ENCODE measurements at places on chromosomes 16 and 17.

- no peak for DNase-seq
These were observed 590.3 kb upstream of the GOT2 start for GRCh38 chr16:59324462-59324861.

DNA sequence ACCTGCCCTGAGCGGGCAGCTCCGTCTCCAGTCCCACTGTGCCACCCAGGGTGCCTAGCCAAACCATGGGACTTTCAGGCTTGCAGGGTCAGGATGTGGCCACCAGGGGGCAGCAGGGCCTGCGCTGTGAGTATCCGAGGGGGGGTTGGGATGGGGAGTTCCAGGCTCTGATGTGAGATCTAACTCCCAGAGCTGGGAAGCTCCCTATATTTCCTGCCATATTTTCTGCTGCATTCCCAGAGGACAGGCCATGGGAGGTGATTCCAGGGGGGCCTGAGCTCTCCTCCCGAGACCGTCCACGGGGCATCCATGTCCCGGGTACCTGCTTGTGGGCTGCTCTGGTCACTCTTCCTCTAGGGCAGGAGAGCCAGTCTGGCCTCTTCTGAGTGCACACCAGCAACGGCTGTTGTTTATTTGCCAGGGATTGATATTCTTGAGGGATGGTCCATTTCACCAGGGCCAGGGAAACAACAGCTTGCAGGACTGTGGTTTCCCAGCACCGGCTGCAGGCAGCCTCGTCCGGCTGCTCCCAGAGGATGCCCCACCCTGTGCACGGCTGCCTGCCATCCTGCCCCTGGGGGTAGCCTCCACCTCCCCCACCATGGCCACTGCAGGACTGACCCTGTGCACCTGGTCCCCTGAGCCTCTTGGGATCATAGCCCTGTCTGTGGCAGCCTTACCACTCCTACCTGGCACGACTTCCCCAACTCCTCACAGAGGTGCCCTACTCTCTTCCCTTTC is 1.2 kb downstream of the GPR142 start:
- DNase-seq: peak; percentile 68

DNA sequence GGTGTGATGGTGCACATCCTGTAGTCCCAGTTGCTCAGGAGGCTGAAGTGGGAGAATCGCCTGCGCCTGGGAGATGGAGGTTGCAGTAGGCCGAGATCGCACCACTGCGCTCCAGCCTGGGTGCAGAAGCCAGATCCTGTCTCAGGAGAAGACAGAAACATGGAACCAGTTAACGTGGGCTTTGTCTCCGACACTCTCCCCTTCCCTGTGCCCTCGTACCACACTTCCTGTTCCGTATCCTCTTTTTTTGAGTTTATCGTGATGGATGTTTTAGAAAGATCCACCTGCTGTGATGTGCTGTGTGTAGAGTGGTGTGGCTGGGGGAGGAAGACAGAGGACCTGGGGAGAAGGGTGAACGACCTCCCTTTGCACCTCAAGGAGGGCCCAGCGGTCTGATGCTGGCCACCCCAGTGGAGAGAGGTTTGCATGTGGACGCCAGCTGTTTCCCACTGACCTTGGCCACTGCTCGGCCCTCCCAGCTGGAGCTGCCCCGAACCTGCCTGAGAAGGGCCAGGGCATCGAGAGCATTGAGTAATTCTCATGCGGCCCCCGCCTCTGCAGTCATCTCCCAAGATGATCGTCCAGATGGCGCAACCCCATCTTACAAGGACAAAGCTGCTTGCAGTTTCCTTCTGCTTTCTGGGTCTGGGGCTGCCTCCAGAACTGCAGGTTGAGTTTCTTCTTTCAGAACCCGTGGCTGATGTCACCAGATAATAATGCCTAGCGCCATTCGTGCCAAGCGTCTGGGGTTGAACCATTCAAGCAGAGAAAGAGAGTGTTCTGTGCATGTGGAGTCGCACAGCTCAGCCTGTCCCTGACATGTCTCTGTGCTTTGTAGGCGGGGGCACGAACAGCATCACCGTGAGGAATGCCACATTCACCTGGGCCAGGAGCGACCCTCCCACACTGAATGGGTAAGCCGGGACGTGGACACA is 126.3 kb downstream of the ABCC1 start:
- peak; percentile 16 for DNase-seq

GRCh38 chr17:61966191-61966590 is 38.4 kb upstream of the INTS2 start:
- no peak for DNase-seq

DNA sequence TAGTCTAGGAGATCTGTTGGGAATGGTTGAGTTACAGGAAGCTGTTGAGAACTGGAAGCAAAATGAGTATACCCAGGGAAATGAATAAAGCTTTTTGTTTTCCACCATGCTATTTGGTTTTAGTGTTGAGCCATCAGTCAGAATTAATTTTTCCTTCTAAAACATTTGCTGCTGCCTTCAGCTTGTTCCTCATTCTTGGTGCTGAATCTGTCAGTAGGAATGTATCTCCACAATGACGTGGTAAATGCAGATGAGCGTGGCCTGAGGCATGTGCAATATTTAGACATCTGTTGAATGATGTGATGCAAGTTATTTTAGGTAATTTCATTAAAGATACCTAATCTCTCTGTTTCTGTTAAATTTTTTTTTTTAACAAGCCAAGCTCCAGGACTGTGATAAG is 10.9 kb downstream of the HAPSTR1 start:
- DNase-seq: no peak

DNA sequence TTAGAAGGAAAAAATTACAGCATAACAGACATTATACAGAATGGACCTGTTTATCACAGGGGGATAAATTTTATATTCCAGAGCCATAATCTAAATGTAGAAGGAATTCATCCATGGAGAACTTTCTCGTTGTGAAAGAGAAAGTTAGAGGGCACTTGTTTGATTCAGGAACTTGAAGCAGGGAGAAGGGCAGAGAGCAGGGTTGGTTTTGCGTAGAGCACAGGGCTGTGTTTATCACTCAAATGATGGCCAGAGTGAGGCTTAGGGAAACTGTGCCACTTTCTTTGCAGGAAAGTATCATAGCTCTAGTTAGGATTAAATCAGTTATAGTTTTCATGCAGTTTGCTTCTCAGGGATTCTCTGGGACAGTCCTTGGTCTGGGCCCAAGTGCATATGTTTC is 29.1 kb upstream of the MED13 start:
- DNase-seq: no peak

GRCh38 chr17:10767232-10767631 is 36.7 kb downstream of the TMEM238L start:
- no peak for DNase-seq

DNA sequence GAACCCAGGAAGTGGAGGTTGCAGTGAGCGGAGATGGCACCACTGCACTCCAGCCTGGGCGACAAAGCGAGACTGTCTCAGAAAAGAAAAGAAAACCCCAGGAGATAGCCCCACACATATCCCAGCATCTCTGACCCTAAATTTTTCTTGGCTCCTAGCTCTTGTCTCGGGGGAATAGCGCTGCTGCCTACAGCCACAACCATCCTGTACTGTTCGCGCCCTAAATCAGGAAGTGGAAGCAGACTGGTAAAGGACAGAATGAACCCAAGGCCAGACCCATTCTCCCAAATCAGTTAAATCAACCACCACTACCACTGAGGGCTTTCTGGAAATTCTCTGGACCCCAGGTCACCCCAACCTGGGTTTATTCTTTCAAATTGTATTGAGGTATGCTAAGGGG is 1.7 kb downstream of the CTDNEP1 start:
- DNase-seq: no peak

- DNase-seq: no peak
These were observed 58.5 kb downstream of the TBC1D16 start for GRCh38 chr17:79977161-79977631.

GRCh38 chr17:73683771-73684170 is 39.5 kb upstream of the SDK2 start:
- no peak for DNase-seq

- DNase-seq: no peak
These were observed 4.7 kb downstream of the ZACN start for GRCh38 chr17:76083536-76084182.

DNA sequence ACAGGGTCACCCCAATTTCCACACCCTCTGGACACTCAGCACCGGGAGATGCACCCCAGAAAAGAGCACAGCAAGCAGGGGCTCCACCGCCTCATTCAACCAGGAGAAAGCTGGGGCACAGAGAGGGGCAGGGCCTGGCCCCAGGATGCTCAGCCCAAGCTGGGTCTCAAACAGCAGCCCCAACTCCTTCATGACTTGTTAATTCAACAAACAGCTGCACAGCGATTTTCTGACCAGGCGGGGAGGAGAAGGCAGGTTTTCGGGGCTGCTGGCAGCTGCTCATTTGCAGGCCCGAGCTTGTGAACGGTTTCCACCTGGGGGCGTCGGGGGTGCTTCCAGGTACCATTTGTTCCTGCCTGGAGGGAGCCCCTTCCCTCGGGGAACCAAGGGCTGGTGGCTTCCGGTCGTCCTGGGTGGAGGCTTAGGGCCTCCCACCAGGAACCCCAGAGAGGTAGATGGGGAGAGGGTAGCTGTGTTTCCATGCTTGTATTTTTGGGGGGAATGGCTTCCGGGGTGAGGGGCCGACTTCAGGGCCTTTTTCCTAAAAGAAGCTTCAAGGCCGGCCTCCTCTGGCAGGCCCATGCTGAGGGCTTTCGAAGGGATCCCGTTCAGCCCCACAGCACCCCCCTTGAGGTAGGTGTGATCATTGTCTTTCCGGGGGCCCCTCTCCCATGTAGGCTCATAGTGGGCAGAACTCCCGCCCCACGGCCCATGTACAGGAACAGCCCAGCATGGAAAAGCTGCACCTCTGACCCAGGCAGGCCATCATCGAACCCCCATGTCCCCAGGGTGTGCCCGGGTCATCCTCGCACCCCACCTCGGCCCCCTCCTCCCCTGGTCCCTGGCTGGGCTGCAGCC is 191.6 kb upstream of the GSE1 start:
- DNase-seq: no peak

GRCh38 chr16:74888888-74889287 is 96.0 kb downstream of the WDR59 start:
- DNase-seq: no peak

- no peak for DNase-seq
These were observed 805.6 kb upstream of the EEF2KMT start for GRCh38 chr16:5903153-5903552.

- no peak for DNase-seq
These were observed 6.8 kb downstream of the NAT9 start for GRCh38 chr17:74769266-74769855.

DNA sequence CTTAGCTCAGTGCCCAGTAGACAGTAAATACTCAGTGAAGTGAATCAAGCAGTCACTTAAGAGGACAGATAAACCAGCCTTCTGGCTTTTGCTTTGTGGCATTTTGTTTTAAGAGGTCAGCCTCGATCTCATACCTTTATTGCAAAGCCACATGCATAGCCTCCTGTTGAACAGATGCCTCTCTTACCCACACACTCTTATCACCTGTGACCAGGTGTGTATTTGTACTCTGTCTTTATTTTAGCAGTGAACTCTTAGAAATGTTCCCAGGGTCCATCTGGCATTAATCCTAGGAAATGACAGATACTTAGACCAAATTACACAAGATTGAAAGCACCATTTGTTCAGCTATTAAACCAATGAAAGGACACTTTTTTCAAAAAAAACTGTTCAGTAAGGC is 1426.5 kb downstream of the CDH11 start:
- no peak for DNase-seq

GRCh38 chr17:6913608-6914443 is 82.0 kb upstream of the ALOX12 start:
- DNase-seq: peak; percentile 71

GRCh38 chr16:12184419-12184917 is 207.9 kb downstream of the SNX29 start:
- no peak for DNase-seq

DNA sequence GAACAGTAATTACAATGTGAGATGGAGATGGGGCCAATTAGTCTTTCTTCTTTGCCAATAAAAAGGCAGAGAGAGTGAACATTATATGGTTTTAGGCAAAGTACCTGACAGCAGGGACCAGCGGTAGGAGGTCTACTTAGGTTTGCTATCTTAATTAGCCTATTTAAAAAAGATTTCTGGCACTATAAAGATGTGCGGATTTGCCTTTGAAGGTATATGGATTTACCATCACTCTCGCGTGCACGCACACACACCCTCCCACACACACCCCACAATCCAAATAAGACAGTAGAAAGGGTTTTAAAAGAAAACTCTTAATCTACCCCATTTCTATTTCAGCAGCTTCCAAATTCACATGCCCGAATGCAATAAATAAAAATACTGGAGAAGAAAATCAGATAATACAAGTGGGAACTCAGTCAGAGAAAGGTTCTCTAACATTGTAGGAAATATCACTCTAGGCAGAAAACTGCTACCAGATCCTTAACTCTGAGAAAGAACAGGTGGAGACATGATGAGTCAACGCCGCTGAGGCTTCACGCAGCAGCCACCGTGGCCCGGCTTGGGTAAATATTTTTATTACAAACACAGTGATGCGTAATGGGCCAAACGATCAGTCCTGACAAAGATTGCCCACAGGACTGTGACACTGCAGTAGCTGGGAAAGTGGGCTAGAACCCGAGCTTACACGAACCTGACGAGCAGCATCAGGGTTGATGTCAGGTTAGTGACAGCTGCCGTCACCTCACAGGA is 66.6 kb upstream of the AXIN2 start:
- no peak for DNase-seq

- no peak for DNase-seq
These were observed 4.0 kb upstream of the MMP25 start for GRCh38 chr16:3042376-3042775.

- DNase-seq: no peak
These were observed 8.6 kb downstream of the CCDC102A start for GRCh38 chr16:57527610-57528360.

DNA sequence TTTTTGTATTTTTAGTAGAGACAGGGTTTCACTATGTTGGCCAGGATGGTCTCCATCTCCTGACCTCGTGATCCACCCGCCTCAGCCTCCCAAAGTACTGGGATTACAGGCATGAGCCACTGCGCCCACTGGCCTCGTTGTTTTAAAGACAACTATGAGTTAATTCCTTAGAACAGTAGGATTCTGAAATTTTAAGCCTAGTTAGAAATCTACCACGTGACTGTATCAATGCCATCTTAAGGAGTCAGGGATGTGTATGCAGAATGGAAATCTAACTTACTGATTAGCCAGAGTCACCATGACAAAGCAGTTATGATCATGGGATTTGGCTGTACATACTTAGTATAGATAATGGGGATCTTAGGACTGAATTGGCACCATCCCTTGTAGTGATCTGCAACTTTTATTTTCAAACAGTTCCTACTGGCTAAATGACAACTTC is 2.8 kb downstream of the CEP20 start:
- DNase-seq: no peak

DNA sequence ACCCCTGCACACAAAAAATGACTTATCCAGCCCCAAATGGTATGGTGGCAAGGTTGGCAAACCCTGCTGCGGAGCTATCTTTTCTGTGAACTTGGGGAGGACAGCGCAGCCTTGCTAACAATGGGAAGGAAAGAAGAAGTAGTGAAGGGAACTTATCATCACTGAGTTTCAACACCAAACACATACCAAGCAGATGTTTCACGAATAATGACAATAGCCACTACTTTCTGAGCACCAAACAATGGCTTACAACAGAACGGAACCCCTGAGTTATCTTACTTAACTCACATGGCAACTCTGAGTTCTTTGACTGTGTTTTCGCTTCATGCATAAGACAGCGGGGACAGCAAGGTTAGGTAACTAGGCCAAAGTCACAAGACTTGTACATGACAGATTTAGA is 148.9 kb downstream of the XYLT1 start:
- DNase-seq: no peak
